ENCODE measurements at places on chromosomes 7 and 10.

DNA sequence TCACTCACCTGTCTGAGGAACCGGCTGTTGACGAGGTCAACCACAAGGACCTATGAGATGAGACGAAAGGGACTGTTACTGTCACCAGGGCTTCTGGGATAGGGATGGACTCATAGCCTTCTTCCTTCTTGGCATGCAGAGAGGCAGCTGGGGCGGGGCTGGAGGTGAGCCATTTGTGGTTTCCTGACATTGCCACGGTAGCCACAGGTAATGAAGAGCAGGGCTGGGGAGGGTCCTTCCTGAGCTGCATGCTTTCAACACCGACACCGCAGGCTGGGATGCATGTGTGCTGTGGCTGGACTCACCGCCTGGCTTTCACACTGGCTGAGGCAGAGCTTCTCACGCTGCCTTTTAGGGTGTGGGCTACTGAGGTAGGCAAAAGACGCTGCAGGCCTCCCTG, 46.4 kb upstream of the MKRN1 start:
- DNase-seq: no peak

DNA sequence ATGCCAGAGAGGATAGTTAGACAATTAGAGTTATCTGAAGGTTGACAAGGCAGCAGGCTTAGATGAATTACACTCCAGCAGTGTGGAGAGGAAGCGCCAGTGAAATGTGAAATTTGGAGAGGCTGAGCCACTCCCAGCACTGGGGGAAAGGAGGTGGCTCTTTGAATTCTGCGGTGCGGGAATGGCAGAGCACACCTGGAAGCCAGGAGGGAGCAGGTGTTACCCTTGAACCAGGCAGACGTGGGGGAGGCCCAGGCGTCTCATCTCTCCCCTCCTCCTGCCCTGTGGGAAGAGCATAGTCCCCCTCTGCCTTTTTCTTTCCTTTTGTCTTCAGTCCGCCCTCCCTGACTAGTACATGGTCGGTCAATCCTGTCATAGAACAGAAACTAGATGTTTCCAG, 203.1 kb downstream of the DPP6 start:
- DNase-seq: no peak

DNA sequence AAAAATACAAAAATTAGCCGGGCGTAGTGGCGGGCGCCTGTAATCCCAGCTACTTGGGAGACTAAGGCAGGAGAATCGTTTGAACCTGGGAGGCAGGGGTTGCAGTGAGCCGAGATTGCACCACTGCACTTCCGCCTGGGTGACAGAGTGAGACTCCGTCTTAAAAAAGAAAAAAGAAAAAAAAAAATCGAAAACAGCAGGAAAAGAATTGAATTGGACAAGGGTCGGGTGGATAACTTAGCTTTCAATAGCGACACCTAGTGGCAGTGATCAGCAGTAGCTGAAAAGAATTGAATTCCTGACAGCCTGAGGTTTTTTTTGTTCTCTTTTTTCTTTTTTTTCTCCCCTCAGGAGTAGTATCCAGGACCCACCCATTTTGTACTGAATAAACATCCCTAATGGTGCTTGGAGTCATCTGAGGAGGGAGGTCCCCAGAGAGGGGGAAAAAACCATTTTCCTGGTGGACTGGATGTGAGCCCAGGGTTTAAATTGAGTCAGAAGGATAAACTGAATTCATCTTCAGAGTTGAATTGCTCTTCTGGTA, 55.1 kb downstream of the CYCS start:
- DNase-seq: peak; percentile 88

- no peak for DNase-seq
These were observed 8.1 kb downstream of the ADAP1 start for GRCh38 chr7:946256-946996.

DNA sequence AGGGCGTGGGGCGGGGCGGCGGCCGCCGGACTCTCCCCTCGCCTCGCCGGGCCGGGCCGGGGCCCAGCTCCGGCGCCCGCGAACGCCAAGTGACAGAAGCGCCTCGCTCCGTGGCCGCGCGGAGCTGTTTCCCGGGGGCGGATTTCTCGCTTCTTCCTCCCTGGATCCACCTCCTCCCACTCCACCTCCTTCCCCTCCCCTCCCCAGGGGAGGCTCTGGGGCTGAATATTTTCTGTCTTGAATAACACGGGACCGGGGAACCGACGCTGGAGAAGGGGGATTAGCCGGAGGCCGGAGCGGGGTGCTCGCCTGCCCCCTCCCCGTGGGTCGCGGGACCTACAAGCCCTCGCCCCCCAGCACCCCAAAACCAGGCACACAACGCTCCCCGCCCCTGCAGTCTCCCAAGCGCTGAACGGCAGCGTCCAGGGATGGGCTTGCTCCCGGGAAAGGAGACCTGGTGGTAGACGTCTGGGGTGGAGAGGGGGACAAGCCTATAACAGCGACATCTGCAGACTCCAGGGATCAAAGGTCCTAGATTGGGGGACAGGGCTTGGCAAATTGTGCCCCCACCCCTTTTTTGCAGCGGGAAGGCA, at the start of gene ARHGAP21:
Gene ARHGAP21, minus strand, starts transcription at position 100 of the 593 bp plus-strand sequence. CDS start 1,988 bp downstream, outside the sequence.
- peak; percentile 66 for DNase-seq

- DNase-seq: peak; percentile 45
These were observed 51.1 kb downstream of the CPEB3 start for GRCh38 chr10:92239600-92240288.

DNA sequence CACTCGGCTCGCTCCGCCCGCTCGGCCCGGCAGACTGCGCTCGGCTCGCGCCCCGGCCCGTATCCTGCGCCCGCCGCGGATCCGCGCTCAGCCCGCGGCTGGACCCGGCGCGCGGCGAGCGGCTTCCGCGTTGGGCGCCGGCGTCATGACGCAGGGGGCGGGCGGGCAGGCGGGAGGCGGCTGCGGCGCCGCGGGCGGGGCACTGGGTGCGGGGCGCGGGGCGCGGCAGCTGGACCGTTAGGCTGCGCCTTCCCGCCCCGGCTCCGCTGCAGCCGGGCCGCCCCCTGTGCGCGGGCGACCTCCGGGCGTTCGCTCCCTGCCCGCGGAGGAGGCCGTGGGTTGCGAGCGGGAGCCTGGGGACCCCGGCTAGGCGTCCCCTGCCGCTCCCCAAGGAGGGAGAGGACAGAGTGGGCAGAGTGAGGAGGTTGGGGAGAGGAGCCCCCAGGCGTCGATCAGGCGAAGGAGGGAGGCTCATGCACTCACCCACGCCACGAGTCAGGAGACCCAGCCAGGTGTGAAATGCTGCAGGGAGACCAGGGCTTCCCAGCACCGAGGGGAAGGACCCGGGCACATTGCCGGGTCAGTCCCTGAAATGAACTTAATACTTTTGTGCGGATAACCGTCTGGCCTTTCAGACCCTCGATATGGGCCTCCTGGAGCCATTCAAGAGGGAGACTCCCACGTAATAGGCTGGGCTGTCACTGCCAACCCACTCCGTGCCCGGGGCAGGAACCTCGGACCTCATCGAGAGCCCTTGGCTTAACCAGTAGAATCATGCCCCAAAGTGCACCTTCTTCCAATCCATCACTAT, at the start of gene PIP4K2A:
Gene PIP4K2A, minus strand, starts transcription at position 100 of the 811 bp plus-strand sequence. CDS start 252 bp downstream, outside the sequence.
- peak; percentile 88 for DNase-seq

- no peak for DNase-seq
These were observed 52.7 kb downstream of the TASOR2 start for GRCh38 chr10:5737352-5737751.

- no peak for DNase-seq
These were observed 39.2 kb upstream of the PSMG3 start for GRCh38 chr7:1609023-1609422.

DNA sequence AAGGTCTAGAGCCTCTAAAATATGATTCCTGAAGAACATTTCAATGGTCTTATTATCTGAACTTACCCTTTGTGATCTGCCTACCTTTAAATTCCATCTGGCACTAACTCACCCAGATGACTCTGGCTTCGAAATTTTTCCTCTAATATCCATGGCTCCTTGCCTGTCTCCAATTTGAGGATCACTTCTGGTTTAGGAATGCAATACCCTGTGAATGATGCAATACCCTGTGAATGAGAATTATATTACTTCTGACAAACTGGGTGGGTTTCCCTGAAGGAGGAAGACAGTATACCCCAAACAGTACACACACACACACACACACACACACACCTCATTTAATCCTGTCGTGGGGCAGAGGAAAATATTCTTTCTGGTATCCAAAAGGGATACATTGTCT, 115.3 kb downstream of the ZNF33B start:
- DNase-seq: no peak

GRCh38 chr7:20312562-20312961, 18.1 kb upstream of the ITGB8 start:
- no peak for DNase-seq

DNA sequence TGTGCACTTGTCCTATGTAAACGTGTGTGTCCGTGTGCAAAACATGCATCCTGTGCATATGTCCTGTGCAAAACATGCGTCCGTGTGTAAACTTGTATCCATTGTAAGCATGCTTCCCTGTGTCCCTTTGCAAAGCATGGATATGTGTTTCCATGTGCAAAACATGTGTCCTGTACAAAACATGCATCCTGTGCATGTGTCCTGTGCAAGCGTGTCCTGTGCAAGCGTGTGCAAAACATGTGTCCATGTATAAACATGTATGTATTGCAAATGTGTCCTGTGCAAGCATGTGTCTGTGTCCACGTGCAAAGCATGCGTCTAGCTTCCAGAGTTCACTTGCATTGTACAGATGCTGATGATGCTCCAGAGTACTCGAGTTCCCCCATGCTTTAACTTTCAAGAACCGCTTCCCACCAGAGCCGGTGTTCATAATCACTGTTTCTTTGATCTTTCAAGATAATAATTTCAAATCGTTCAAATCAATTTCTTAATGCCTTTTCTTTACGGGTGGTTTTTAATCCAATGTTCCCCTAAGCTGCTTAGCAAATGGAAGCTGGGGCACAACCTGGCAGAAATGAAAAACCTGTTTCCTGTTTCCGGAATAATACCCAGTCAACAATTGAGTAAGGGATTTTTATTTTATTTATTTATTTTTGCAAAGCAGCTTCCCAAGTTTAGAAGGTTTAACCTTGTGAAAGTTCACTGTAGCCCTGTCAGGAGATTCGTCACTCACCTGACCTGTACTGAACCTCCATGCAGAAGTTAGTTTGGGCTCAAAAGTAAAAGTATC, 641 bp upstream of the ASB13 start:
- no peak for DNase-seq

DNA sequence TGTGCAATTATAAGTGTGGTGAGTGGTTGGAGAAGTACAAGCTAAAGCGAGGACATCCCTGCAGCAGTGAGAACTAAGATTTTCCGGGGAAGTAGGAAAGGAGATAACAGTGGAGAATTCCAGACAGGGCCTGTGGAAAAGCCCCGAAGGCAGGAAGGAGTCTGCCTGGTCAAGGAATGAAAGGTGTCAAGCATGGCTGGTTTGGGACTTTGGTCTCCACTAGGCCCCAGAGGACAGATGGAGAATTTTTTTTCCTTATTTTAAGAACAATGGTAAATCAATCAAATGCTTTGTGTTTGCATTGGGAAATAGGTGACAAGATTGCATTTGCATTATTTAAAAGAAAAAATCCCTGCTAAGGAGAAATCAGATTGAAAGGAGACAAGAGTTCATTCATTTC, 3.2 kb upstream of the CEP55 start:
- DNase-seq: no peak

DNA sequence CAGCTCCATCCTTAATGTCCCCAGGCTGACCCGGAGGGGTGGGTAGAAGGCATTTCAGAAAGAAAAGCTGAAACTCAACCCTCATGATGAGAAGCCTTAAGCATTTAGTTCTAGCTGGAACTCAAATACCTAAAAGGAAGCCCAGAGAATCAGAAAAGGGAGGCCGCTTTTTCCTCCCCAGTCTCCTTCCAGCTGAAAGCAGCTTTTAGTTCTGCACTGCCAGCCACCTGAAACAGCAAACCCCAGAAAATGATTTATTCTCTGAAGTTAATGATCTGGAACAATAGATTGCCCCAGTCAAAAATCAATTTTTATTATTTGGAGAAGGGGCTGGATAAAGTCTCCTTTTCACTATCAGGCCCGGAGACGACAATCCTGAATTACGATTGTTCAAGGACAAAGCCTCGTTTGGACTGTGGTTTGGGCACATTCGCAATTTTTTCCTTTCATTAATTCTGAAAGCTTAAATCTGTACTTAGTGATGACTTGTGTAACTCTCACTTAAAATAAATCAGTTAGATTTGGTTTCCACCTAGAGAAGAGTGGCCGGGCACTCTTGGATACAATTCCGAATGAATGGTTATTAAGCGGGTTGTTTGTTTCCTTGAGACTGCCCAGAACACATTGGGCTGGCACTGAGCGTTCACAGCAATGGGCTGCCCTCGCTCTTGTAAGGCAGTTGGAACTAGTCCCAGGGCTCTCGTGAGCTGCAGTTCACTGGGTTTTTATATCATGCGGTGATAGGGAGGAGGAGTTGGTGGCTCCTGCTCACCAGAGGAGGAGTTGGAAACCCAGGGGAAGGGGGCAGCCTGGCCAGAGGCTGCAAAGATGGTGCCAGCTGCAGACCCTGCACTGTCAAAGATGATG, 262.2 kb downstream of the CCSER2 start:
- DNase-seq: no peak

- DNase-seq: no peak
These were observed 6.1 kb downstream of the NPY start for GRCh38 chr7:24290004-24290641.

DNA sequence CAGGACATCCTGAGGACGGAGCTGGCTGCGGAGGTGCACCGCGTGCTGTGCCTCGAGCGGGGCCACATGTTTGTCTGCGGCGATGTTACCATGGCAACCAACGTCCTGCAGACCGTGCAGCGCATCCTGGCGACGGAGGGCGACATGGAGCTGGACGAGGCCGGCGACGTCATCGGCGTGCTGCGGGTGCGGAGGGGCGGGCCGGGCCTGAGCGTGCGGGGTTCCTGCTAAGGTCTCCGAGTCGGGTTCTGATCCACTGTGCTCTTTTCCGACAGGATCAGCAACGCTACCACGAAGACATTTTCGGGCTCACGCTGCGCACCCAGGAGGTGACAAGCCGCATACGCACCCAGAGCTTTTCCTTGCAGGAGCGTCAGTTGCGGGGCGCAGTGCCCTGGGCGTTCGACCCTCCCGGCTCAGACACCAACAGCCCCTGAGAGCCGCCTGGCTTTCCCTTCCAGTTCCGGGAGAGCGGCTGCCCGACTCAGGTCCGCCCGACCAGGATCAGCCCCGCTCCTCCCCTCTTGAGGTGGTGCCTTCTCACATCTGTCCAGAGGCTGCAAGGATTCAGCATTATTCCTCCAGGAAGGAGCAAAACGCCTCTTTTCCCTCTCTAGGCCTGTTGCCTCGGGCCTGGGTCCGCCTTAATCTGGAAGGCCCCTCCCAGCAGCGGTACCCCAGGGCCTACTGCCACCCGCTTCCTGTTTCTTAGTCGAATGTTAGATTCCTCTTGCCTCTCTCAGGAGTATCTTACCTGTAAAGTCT, 10.4 kb downstream of the ATG9B start:
- peak; percentile 84 for DNase-seq

- peak; percentile 84 for DNase-seq
These were observed 139.1 kb upstream of the PFKP start for GRCh38 chr10:2927958-2928840.

Data from AG08395 (cell line).